ENCODE measurements at places on chromosomes 2 and 18.
A peak's percentile ranks its signal among the peaks of the same experiment; 100 is the strongest.

DNA sequence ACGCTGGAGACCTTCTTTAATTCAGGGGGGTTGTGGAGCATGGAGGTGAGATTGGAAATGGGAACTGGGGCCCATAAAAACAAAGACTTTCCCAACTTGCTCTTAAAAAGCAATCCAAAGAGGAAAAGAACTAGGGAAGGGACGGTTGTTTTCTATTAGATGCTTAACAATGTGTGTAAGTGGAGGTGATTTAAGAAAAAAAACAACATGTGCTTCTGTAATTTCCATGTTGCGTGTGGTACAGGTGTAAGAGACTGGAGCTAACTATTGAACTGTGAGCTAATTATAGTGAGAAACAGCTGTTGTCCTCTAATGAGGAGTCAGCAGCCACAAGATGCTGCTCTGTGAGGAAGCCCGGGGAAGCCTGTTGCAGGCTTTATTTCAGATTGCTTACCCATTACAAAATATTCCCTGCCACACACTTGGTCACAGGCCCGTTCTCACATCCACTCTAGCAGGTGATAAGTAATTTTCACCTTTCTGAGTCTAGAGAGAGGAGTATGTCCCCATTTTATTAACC, 280.6 kb upstream of the PARD3B start:
- DNase-seq, result no peak

DNA sequence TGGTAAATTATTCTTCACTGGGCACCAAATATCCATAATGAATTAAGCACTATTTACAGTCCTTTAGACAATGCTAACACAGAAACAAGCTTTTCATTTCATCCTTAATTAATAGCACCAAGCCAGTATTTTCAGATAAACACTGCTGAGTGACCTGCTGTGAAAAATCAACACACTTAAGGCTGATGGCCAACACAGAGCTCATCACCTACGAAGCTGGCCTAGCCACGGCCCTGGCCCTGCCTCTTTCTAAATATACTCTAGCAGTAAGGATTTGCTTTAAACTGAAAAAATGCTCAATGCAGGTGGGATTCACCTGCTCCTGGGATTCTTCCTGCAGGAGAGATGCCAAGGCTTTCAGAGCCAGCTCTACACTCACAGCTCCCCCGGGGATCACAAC, 18.4 kb downstream of the CYB5A start:
- DNase-seq, result no peak

DNA sequence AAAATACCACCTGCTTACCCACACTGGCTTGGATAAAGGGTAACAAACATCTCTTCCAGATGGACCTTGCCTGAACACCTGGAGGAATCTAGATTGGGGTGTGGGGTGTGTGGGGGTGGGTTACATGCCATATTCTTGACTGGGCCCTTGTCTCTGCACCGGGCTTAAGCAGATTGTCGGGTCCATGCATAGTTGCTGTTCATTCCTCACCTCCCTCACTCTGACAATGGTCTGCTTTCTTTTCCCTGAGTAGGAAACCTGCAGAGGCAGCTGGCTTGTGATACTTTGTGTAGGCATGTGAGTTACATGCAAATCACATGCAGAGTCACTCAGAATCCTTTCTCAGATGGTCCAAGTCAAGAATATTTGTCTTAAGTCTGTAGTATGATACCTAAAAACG, 112.8 kb upstream of the GLS start:
- DNase-seq, result no peak

GRCh38 chr2:207734636-207735512, 23.4 kb downstream of the CCNYL1 start:
- DNase-seq, result no peak

GRCh38 chr18:35512761-35513160, 15.0 kb upstream of the INO80C start:
- DNase-seq, result no peak

DNA sequence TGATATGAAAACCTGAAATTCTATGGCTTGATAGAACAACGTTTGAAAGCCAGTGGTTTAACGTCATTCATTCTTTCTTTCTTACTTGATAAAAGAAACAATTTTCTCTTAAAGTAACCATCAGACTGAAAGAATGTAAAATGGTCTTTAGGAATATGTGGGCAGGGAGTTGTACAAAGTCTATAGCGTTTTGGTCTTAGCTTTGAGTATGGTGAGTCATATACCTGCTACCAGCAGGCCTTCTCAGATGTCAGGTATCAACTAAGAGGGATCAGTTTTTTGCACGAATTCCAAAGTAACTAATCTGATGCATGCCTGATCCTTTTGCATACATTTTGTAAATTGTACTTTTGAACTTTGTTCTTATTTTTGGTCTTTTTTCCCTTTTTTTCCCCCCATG, 101.5 kb upstream of the DSEL start:
- no peak for DNase-seq

DNA sequence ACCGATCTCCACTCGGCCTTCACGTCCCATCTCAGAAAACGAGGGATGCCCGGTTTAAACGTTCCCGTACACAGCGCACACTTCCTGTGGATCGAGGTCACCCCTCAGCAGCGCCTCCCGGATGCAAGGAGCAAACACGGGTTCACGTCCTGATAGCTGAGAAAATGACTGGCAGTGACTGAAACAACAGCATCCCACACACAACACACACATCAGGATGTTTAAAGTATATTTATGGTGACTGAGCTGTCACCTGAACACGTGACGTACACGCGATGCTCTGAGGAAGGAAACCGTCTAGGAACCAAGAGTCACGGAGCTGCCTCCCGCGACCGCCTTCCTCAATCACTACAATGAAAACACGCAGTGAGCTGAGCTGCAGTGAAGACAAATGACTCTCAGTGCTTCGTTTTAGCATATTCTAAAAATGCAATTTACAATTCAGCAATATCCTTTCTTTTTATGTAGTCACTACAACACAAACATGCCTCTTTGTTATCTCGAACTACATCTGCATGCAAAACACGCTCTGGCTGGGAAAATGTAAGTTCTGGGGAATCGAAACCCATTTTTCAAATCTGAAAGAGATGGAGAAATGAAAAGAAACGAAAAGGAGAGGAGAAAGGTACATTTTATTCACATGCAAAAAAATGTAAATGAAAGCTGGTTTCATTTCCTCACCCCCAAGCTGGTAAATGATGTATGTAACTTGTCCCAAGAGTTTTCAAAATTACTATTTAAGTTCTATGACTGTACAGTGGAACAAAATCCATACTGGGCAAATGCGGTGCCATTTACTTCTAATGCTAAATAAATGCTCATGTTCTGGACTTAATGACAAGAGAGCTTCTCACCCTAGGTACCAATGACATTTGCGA, 19.8 kb downstream of the HDAC4 start:
- peak; percentile 50 for DNase-seq

DNA sequence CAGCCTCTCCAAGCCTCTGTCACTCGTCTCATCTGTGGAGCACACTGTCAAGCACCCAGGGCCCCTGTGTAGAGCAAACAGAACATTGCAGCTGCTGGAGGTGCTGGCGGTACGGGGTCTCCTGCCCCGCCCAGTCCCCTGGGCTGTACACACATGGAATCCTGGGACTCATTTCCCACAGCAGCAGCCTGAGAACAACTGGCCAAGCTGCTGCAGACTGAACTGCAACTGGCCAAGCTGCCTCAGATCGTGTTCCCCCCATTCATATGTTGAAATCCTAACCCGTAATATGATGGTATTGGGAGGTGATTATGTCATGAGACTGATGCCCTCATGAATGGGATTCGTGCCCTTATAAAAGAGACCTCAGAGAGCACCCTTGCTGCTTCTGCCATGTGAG, 130.5 kb downstream of the NCK2 start:
- DNase-seq, result no peak

DNA sequence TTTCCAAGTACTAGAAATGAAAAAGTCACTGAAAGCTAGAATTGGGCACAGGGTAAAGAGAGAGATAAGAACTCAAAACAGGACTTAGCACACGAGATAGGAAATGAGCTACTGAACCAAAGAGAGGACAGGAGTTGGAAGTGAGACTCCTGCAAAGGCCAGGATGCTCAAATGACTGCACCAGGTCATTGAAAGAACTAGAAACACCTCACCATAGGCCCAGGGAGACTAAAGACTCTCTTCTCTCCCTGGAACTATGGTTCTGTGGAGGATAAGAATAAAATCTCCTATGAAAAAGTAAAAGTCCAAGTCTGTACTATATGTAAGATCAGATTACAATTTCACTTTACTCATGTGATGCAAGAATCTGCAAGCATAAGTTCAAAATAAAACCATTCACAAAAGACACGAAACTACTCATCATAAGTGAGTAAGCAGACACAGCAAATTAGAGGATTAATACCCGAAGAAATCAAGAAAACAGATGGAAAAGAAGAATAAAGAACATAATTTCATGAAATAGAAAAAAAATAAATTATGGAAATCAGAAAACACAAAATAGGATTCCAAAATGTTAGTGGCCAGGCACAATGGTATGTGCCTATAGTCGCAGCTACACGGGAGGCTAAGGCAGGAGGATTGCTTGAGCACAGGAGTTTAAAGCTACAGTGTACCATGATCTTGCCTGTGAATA, 6.5 kb downstream of the NBAS start:
- no peak for DNase-seq

DNA sequence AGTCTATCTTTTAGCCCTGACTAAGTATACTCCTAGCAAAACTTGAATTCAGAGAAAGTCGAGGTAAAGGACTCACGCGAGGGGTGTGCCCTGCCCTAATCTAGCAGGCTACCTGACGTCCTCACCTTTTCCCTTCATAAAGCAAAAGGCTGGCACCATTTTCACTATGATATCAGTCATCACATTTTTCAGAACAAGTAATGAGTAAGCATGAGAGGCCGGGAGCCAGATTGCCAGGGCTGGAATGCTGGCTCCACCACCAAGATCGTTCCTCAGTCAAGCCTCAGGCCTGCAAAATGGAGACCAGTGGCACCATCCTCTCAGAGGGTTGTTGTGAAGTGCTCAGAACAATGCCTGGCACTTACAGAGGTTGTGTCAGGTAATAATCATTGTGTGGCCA, 18.7 kb upstream of the NCKAP5 start:
- no peak for DNase-seq

- DNase-seq, result no peak
Observed at GRCh38 chr2:72414137-72414760, 266.6 kb upstream of the CYP26B1 start.

DNA sequence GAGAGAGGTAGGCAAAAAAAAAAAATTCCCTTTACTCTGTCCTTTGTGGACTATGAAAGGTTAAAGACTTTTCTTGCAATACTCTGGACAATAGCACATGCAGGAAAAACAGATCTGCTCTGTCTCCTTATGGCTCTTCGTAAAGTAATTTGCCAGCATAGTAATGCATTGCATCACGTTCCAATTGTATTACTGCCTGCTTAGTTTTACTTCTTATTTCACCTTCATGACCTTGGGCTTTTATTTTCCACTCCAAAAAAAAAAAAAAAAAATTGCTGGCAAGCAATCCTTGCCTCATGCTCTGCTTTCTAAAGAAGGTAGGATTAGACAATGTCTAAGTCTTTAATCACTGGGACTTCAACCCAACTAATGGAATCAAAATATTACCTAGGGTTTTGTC, 1802.7 kb downstream of the SUCLG1 start:
- no peak for DNase-seq

GRCh38 chr2:174833737-174834136, 69.5 kb upstream of the CHRNA1 start:
- no peak for DNase-seq

GRCh38 chr2:55862246-55862645, 61.3 kb downstream of the EFEMP1 start:
- DNase-seq, result no peak

DNA sequence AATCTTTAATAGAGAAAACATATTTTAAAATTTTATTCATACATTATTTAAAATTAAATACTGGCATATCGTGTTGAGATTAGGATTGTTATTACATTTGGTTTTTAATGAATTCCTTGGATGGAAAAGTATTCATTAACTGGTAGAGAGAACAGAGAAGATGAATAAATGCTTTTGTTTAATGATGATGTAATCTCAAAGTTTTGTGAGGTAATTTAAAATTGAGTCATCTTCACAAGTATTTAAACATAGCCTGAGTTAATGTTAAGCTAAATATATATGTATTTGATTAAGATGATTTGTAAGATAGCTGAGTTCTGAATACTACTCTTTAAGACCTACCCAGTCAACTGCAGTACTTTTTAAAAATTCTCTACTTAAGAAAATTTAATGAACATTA, 713.4 kb upstream of the VRK2 start:
- DNase-seq, result no peak

DNA sequence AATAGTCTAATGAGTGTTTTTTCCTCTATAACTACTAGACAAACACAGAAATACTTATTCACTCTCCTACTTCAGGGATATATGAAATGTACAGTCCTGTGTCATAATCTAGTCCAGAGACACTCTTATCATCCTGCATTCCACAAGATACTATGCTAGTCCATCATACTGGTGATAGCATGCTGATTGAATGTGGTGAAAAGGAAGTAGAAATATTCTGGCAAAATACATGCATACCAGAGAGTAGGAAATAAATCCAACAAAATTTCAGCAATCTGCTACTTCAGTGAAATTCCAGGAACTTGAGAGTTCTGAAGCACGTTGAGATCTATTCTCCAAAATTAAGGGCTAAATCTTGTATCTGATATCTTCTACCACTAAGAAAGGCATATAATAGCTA, 353.9 kb downstream of the PID1 start:
- no peak for DNase-seq

- DNase-seq, result no peak
Observed at GRCh38 chr18:11994336-11994702, 13.0 kb downstream of the IMPA2 start.

DNA sequence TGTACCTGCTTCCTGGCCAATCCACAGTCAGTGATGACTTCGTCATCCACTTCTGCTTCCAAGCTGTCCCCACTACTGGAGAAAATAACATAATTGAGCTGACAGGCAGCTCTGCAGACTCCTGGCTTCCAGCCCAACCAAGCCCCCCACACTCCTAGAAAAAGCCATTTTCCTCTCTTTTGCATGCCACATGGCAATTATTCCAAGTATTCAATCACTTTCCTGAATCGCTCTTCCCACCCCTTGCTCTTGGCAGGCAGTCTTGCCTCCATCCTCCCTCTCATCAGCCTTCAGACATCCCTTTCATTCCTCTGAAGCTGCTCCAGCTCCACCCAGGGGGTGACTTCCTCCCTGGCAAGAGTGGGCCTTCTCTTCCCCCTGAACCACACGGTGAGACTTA, 14.3 kb upstream of the ST8SIA5 start:
- DNase-seq, result no peak

- no peak for DNase-seq
Observed at GRCh38 chr2:219335373-219335786, 2.8 kb upstream of the RESP18 start.

GRCh38 chr2:172275239-172275638, 152.1 kb upstream of the ITGA6 start:
- no peak for DNase-seq

GRCh38 chr2:60067006-60067405, 486.4 kb downstream of the BCL11A start:
- no peak for DNase-seq

DNA sequence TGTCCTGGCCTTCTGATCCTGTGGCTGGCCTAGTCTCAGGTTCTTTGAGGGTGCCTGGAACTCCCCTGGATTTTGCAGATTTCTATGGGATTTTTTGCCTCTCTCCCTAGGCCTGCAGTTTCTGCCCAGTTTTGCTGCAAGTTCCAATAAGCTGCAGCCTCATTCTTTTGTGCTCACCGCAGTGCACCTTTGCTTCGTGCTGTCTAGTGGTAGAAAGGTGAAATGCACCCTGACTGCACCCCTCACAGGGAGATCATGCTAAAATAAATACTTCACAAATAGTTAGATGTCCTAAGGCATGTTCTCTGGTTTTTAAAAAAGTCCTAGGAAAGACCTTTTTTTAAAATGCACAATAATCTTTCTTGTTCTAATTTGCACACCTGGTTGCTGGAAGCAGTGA, 72.5 kb downstream of the GNAL start:
- no peak for DNase-seq

- no peak for DNase-seq
Observed at GRCh38 chr18:79926715-79927606, 24.5 kb downstream of the SLC66A2 start.

Measured in activated T-helper 9 cell treated with anti-CD3 and anti-CD28 coated beads, Interleukin-2, amount 50 U/mL, for 16 hours (primary cell).